ENCODE measurements at places on chromosomes 3 and 15.

DNA sequence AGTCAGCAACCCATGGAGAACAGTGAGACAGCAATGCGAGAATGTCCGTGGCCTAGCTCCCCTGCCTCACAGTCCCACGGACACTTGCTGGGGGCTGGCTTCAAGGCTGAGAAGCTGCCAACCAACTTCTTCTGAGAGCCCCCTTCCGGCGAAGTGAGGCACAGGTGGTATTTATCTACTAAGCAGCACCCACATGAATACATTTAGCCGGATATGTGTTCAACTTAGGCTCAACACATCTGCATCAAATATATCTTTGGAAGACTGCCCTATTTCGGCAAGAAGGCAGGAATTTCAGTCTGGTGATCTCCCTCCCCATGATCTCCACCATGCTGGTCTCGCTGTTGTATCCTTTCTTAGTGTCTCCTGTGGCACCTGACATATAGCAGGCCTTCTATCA, 340.9 kb upstream of the NR2E3 start:
- DNase-seq: no peak

DNA sequence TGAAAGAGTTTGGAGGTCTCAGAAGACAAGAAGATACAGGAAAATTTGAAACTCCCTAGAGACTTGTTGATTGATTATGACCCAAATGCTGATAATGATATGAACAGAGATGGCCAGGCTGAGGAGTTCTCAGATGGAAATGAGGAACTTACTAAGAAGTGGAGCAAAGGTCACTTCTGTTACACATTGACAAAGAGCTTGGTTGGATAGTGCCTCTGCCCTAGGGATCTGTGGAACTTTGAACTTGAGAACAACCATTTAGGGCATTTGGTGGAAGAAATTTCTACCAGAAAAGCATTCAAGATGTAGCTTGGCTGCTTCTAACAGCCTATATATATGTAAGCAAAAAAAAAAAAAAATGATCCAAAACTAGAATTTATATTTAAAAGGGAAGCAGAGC, 48.9 kb upstream of the NAALADL2 start:
- DNase-seq: no peak

DNA sequence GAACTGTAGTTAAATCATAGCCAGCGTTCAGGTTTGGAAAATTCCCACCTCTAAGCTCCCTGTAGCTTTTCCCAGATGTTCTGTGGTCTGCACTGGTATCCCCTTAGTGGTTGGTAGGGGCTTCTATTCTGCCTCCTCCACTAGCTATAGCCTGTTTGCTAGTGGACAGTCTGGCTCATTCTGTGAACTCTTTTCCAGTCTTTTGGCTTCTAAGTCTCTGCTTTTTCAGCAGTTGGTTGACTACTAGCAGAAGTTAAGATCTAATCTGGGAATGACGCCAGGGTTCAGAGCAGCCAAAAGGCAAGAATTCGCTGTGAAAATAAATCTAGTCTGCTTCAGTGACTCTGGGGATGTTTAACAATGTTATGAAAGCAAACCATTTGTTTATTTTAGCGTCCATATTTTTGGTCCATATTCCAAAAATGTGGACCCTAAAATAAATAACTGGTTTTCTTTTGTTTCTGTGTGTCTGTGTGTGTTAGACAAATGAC, 73.7 kb upstream of the WDR72 start:
- DNase-seq: peak; percentile 13

GRCh38 chr3:44252332-44252959, 10.8 kb downstream of the TOPAZ1 start:
- DNase-seq: peak; percentile 27

GRCh38 chr15:79965846-79966630, 5.0 kb downstream of the BCL2A1 start:
- no peak for DNase-seq

GRCh38 chr3:123421353-123422174, 27.3 kb downstream of the ADCY5 start:
- peak; percentile 69 for DNase-seq

- no peak for DNase-seq
Observed at GRCh38 chr3:188881954-188882641, 289.7 kb upstream of the TPRG1 start.

- no peak for DNase-seq
Observed at GRCh38 chr15:59074607-59075006, 30.3 kb upstream of the CCNB2 start.

DNA sequence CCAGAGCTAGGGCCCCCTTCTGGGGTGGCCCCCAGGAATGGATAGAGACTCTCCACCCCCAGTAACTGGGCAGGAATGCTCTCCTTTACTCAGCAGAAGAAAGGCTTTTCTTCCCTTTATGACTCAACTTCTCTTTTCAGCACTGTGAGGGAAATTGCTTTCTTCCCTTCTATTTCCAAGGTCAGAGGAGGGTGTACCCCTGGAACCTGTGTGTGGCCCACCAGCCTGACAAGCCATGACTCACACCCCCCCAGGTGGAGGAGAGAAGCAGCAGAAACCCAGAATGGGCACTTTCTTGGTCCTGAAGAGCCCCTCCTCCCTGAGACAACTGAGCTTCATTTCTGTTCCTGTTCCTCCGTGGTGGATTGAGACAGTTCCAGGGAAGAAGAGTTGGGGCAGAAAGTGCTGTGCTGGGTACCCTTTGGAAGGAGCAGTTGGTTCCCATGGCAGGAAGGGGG, 2.7 kb upstream of the ANKRD63 start:
- no peak for DNase-seq

- DNase-seq: no peak
Observed at GRCh38 chr15:66729331-66729951, 27.4 kb downstream of the SMAD6 start.

GRCh38 chr15:80061582-80061981, 2.1 kb downstream of the ZFAND6 start:
- DNase-seq: no peak

GRCh38 chr3:151382671-151383070, 1.9 kb downstream of the P2RY12 start:
- no peak for DNase-seq

Measured in SK-N-SH (cell line).